Activated naive CD4-positive, alpha-beta T cell treated with anti-CD3 and anti-CD28 coated beads for 36 hours (primary cell): ENCODE measurements at places on chromosomes 3 and 15.

DNA sequence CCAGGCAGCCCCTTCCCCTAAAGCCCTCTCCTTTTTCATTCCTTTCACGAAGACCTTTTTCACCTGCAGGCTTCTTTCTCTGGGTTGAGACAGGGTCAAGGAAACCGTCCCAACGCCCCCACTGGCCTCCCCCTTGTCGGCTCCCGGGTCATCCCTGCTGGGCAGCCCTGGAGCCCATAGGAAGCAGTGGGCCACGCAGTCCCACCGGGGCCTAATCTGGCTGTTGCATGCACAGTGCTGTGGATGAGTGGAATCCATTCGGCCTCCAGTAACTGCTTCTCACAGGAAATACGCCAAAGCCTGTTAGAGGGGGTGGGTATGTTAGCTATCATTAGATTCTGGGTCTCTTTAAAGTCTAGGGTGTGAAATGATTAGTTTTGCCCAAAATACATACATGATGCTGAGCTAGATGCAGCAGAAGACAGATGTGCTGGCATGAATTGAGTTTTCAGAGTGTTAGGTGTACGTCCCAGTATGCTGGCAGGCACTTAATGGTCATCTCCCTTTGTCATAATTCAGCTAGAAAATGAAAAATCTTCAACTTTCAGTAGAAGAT lies 16.6 kb downstream of the LYSMD4 start:
- DNase-seq = no peak

- no peak for DNase-seq
Measured at GRCh38 chr3:106617276-106617675, 748.5 kb upstream of the CBLB start.

DNA sequence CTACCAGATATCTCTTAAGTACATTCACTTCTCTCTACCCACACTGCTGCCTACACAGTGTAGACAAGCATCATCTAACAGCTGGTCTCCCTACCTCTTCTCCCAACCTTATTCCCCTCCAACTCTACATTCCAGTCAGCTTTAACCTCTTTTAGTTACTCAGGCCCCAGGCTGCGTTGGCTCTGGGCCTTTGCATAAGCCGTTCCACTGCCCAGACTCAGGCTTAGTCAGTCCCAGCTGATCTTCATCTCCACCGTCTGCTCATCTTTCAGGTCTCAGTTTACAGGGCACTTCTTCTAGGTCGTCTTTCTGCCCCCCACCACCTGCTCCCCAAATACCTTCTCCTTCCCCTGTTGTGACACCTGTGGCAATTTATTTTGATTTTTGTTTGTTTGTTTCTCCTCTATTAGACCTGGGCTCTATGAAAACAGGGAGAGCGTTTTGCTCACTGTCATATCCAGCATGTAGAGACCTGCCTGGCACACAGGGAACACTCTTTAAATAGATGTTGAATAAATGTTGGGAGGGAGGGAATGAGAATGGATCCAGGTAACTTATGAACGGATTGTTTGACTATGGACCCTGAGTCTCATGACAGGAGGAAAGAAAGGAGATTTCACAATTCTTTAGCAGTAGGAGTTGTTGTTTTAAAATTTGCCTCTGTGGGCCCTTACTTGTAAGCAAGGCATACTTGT lies 11.1 kb downstream of the SLC27A2 start:
- DNase-seq = no peak

DNA sequence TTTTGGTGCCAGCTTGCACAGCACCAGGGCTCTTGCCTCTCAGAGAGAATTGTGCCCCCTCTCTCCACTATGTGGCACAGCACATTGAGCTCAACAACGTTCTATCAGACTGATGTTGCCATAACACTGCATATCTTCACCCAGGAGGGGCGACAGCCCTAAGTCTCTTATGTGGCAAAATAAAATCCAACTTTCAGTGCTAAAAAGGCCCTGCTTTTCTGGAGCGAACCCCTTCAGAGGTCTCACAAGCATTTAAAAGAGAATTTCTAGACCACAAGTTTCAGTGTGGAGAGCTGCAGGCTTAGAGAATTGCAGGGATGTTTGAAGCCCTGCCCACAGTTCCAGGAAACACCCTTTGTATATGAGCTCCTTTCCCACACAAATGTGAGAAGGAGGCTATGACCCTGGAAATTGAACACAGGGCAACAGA lies 85.5 kb downstream of the LIPC start:
- peak; percentile 51 for DNase-seq

DNA sequence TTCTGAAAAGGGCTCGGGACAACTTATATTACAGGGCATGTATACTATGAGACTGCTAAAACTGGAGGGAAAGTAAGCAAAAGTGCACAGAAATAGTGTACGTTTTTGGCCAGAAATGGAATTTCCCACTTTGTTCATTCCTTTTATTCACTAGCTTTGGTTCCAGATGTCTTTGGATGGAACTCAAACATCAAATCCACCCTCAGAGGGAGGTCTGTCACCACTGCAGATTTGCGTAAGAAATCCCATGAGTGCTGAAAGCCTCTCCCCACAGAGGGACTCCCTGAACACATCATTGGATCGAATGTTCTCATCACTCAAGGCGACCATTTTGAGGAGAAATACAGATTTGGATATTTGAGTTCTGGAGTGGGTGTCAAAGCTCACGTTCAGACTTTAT lies 71.6 kb downstream of the FEM1B start:
- no peak for DNase-seq

DNA sequence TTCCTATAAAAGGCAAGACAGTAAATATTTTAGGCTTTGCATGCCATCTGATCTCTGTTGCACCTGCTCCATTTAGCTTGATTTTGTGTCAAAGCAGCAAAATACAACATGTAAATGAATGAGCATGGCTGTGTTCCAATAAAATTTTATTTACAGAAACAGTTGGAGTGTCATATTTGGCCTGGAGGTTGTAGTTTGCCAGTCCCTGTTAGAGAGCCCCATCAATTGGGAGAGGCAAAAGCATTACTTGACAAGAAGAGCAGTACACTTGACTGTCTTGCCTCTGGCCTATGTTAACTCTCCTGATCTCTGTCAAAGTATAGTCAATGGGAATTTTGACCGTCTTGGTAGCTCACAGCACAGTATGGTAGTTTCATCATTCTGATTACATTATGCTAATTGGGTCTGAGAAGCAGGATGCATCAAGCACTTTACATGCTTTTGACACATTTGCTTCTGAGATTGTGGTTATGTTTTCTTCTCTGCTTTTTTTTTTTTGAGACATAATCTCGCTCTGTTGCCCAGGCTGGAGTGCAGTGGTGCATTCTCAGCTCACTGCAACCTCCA lies 35.4 kb downstream of the SLC28A2 start:
- no peak for DNase-seq

DNA sequence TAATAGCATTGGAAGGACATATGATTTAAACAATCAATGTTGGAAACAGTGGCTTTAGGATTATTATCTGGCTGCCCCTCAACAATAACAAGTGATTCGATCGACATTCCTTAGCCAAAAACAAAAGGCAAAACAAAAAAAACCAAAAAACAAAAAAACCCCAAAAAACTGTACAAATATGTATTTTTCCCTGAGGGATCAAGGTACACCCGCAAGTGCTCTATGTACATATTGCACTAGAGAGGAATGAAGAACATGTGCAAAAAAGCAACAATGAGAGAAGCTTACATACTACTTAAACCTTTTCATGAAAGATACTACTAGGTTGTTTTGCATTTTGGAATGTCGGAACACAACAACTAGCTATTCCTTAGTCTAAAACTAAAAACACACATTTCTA lies 14.2 kb upstream of the ICE2 start:
- DNase-seq = no peak

- no peak for DNase-seq
Measured at GRCh38 chr3:186477033-186477432, 67.1 kb downstream of the CRYGS start.

- no peak for DNase-seq
Measured at GRCh38 chr3:158508481-158508880, 62.5 kb upstream of the MLF1 start.

GRCh38 chr15:83846847-83847246 lies 192.9 kb downstream of the ADAMTSL3 start:
- no peak for DNase-seq

DNA sequence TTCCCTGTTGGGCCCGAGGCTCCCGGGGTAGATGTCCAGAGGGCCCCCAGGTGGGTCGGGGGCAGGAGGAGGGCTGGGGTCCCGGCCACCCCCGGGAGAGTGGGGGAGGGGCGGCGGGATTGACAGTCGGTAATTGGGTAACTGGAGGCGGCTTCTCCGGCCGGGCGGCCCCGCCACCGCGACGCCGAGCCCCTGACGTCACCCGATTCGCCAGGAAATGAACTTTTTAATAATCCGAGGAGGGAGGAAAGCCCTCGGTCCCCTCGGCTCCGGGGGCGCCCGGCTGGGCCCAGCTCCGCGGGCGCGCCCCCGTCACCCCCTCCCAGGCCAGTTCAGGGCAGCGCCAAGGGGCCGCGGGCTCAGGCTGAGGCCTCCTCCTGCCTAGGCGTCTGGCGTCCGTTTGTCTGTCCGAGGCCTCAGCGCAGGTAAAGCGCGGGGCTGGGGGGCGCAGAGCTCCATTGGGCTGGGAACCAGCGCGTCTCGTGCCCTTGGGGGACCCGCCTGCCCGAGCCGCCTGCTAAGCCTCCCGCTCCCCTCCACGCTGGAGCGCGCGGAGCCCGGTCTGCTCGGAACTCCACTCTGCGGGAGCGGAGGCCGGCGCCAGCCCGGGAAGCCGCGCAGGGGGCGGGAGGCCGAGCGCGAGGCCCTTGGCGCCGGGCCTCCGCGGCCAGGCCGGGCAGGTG lies 3.9 kb downstream of the GATA2 start:
- DNase-seq = peak; percentile 65

DNA sequence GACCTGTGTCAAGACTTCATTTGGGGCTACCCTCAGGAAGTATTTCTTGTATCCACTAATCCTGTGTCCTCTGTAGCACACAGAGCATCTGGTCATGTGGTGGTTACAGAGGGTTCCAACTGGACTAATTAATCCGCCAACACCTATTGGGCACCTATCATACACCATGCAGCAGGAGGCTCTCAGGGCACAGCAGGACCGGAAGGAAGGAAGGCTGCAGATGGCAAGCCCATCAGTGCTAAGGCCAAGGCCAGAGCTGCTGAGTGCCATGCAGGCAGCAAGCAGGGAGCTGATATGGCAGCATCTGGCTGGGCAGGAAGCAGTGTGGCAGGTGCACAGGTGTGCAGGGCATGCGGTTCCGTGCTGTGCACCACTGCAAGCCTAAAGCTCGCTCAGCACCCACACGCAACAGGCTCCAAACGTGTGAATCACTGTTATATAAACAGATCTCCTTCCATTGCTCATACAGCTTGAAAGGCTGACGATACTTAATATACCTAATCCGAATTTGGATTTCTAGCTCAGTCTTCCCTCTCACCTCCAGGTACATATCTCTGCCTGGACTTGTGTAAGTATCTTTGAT lies 64.4 kb upstream of the SNRPA1 start:
- DNase-seq = no peak

DNA sequence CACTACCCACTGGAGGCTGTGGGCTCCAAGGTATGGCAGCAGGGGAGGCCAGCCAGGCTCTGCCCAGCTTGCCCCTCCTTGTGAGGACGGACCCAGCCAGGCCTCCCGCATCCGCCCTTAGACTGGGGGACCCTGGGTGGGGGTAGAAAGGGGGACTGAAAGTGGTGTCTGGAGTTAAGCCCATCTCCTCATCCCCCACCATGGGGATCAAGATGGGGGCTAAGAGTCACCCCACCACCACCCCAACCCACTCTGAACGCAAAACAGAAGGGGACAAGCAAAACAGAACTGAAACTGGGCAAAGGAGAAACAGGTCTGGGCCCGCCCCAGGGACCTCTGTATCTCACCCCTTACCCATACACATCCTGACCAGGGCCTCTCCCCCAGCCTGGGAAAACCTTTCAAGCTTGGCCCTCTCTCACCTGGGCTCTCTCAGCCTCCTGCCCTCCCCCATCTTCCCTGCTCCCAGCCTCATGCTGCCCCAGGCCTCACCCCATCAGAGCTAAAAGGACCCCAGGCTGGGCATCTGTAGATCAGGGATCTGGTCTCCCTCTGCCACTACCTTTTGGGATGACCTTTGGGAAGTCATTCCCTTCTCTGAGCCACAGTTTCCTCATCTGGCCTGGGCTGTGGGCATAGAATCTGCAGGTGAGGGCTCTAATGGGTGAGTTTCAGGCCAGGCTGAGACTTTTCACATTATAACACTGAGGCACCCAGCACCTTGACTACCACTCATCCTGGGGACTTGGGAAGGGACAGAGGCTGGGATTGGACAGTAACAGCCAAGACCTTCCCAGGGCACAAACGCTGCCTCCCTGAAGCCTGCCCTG lies 30.0 kb upstream of the CYP11A1 start:
- DNase-seq = no peak

GRCh38 chr3:127762077-127762786 lies 60.1 kb downstream of the MGLL start:
- no peak for DNase-seq

- DNase-seq = no peak
Measured at GRCh38 chr3:64620020-64620419, 67.8 kb downstream of the ADAMTS9 start.

GRCh38 chr3:109337393-109337792 lies at the start of gene DPPA4:
TSS of gene DPPA4 (minus strand) at chr3:109337546. CDS start at chr3:109337517, 29 bp downstream.
- DNase-seq = no peak

DNA sequence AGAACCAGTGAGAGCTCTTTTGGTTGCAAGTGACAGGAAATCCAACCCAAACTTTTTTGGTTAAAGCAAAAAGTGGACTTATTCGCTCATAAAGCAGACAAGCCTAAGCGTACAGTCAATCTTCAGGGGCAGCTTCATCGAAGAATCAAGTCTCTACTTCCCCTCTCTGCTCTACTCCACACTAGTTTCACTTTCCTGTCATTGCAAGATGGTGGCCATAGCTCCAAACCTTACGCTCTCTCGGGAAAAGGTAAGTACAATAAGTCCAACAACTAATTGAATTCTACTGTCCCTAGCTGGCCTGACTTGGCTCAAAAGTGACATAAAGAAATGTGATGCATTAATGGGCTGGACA lies 24.9 kb upstream of the ZNF710 start:
- no peak for DNase-seq

DNA sequence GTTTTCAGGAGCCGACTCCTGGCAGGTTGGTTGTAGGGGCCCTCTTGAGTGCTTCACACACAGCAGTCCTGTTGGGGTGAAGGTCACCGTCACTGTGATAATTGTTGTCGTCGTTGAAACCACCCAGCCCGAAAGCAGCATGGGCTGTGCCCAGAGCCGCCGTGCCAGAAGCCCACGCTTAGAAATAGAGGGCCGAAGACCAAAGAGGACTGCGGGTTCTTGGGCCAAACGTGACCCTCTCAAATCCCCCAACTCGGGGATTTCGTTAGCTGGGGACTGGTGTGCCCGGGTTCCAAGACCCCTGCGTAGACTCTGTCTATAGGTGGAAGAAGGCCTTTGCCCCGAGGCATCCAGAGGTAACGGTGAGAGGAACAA lies 7.5 kb upstream of the ADAMTS17 start:
- no peak for DNase-seq

DNA sequence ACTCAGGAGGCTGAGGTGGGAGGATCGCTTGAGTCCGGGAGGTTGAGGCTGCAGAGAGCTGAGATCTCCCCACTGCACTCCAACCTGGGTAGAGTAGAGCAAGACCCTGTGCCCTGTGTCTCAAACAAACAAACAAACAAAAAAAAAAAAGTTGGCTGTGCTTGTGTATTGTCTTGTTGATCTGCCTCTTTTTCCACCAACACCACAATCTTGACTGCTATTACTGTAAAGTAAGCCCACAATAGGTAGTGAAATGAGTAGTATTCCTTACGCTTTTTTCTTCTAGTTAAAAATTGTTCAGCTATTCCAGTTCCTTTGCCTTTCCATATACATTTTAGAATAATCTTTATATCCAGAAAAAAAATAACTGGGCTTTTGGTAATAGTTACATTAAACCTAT lies 35.5 kb downstream of the PTH1R start:
- DNase-seq = no peak

- DNase-seq = no peak
Measured at GRCh38 chr3:189169728-189170127, 2.0 kb upstream of the TPRG1 start.

- DNase-seq = no peak
Measured at GRCh38 chr3:45984331-45985312, 11.0 kb downstream of the FYCO1 start.
